Activated naive CD4-positive, alpha-beta T cell treated with anti-CD3 and anti-CD28 coated beads, Interleukin-2, amount 10 ng/mL, durations not matched to agents 7 days and 5 days (primary cell): ENCODE measurements at places on chromosomes 5 and 9.
A peak's percentile ranks its signal among the peaks of the same experiment; 100 is the strongest.

- H3K36me3 ChIP-seq, result no peaks in the 10 kb centered on the region
- H3K4me1 ChIP-seq, result peaks cover 11% of the 10 kb centered on the region
- no peak overlapping the region for H3K4me3 ChIP-seq
- no peak overlapping the region for H3K27ac ChIP-seq
Measured at GRCh38 chr9:121289772-121290370, 21.9 kb downstream of the GSN start.

DNA sequence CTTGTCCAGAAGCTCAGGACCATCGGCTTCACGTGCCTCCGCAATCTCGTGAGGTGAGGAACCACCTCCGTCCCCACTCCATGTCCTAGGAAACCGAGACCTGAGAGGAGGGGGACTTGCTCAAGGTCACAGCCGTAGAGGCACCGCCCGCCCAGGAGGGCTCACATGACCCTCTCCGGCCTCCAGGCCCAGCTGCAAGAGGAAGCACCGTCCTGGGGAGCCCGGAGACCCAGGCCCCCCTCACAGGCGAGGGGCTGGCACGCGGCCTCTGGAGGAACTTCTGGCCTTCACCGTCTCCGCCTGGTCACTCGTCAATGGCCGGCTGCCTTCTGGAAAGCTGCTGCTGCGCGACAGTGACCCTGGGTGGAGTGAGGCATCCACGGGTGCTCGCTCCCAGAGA, 24.2 kb downstream of the FAM78A start:
- peak overlapping the region; percentile 99 for H3K27ac ChIP-seq
- H3K27me3 ChIP-seq, result peaks cover 15% of the 10 kb centered on the region
- peaks cover 3% of the 10 kb centered on the region for H3K36me3 ChIP-seq

DNA sequence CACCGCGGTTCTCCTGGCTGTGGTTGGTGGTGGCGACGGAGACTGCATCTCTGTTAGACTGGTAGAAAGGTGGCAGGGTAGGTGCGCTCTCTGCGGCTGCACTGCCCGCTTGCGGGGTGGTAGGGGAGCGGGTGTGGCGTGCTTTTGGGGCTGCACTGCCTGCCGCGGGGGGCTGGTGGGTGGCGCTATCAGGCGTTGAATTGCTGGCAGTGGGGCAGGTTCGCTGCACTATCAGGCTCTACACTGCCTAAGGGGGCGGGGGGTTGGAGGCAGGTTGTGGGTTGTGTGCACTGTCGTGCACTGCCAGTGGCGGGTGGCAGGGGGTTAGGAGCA, 21.0 kb upstream of the TRIM52 start:
- H3K4me3 ChIP-seq, result no peak overlapping the region
- peaks cover 16% of the 10 kb centered on the region for H3K27me3 ChIP-seq
- no peak for DNase-seq
- H3K36me3 ChIP-seq, result no peaks in the 10 kb centered on the region

GRCh38 chr5:149632311-149633251, 51.3 kb downstream of the ARHGEF37 start:
- peaks cover 7% of the 10 kb centered on the region for H3K27me3 ChIP-seq
- H3K36me3 ChIP-seq, result no peaks in the 10 kb centered on the region
- no peak overlapping the region for H3K27ac ChIP-seq
- H3K4me3 ChIP-seq, result no peak overlapping the region

DNA sequence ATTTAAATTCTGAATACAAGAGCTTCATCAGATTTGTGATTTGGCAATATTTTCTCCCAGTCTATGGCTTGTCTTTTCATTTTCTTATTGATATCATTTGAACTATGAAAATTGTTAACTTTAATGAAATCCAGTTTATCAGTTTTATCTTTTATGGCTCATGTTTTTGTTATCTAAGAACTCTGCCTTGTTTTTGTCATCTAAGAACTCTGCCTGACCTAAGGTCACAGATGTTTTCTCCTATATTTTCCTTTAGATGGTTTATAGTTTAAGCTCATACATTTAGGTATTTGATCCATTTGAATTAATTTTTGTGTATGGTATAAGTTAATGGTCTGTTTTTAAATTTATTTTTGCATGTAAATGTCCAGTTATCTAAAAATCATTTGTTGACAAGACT, 52.9 kb downstream of the NIPBL start:
- peaks cover 18% of the 10 kb centered on the region for H3K36me3 ChIP-seq
- peaks cover 7% of the 10 kb centered on the region for H3K4me1 ChIP-seq
- no peaks in the 10 kb centered on the region for H3K27me3 ChIP-seq
- H3K4me3 ChIP-seq, result no peak overlapping the region
- H3K27ac ChIP-seq, result no peak overlapping the region

DNA sequence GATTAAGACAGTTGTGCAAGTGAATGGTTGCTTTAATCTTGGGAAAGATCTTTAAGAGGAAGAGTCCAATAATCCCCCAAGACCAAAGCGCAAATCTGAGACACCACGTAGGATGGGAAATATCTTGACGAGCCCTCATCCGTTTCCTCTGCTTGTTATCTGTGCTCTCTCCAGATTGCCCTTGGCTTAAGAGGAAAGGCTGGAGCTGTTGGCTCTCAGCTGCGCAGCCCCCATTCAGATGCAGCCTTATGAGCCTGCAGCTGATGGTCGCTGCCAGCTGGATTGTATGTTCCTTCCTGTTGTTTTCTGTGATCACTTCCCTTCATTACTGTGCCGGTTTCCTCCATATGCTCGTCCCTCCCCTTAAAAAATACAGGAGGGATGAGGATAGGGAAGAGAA, 47.7 kb downstream of the PWWP2A start:
- no peak for DNase-seq
- H3K27me3 ChIP-seq, result no peaks in the 10 kb centered on the region
- H3K36me3 ChIP-seq, result peaks cover 6% of the 10 kb centered on the region
- H3K4me1 ChIP-seq, result no peaks in the 10 kb centered on the region
- H3K4me3 ChIP-seq, result no peak overlapping the region

DNA sequence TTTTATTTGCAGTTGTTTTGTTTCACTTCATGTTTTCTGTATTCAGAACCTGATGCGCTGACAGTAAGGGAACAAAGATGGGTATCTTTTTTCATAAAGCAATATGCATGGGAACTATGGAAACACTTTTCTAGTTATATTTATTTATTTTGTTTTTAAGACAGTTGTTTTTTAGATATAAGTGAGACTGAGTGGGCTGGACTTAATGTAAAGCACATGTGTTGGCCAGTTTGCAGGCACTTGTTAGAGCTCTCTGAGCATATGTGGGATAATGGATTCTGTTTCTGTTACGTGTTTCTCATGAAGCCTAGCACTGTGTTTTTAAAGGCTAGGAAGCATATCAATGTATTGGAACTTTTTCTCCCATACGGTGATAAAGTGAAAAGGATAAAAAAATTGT, 164.1 kb downstream of the PRR16 start:
- no peaks in the 10 kb centered on the region for H3K36me3 ChIP-seq
- no peaks in the 10 kb centered on the region for H3K27me3 ChIP-seq
- no peak overlapping the region for H3K4me3 ChIP-seq
- no peak for DNase-seq
- no peak overlapping the region for H3K27ac ChIP-seq
- H3K4me1 ChIP-seq, result no peaks in the 10 kb centered on the region

DNA sequence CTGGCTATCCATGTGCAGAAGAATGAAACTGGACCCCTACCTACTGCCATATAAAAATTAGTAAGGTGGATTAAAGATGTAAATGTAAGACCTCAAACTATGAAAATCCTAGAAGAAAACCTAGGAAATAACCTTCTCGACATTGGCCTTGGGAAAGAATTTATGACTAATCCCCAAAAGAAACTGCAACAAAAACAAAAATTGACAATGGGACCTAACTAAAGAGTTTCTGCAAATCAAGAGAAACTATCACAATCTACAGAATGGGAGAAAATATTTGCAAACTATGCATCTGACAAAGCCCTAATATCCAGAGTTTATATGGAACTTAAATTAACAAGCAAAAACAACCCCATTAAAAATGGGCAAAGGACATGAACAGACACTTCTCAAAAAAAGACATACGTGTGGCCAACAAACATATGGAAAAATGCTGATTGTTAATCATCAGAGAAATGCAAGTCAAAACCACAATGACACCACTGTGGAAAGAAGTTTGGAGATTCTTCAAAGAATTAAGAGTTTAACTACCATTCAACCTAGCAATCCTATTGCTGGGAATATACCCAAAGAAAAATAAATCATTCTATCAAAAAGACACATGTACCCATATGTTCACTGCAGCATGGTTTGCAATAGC, 98.5 kb downstream of the NR3C1 start:
- peaks cover 70% of the 10 kb centered on the region for H3K36me3 ChIP-seq
- no peaks in the 10 kb centered on the region for H3K4me1 ChIP-seq
- no peaks in the 10 kb centered on the region for H3K27me3 ChIP-seq

GRCh38 chr5:1343931-1344901, 683 bp downstream of the CLPTM1L start:
- peaks cover 24% of the 10 kb centered on the region for H3K36me3 ChIP-seq
- no peaks in the 10 kb centered on the region for H3K27me3 ChIP-seq
- peak overlapping the region; percentile 81 for H3K27ac ChIP-seq
- peak overlapping the region; percentile 88 for H3K4me3 ChIP-seq

- no peaks in the 10 kb centered on the region for H3K36me3 ChIP-seq
- peaks cover 2% of the 10 kb centered on the region for H3K4me1 ChIP-seq
- no peak overlapping the region for H3K27ac ChIP-seq
- H3K4me3 ChIP-seq, result no peak overlapping the region
- no peak for DNase-seq
Measured at GRCh38 chr5:67536866-67537265, 340.3 kb upstream of the CD180 start.

DNA sequence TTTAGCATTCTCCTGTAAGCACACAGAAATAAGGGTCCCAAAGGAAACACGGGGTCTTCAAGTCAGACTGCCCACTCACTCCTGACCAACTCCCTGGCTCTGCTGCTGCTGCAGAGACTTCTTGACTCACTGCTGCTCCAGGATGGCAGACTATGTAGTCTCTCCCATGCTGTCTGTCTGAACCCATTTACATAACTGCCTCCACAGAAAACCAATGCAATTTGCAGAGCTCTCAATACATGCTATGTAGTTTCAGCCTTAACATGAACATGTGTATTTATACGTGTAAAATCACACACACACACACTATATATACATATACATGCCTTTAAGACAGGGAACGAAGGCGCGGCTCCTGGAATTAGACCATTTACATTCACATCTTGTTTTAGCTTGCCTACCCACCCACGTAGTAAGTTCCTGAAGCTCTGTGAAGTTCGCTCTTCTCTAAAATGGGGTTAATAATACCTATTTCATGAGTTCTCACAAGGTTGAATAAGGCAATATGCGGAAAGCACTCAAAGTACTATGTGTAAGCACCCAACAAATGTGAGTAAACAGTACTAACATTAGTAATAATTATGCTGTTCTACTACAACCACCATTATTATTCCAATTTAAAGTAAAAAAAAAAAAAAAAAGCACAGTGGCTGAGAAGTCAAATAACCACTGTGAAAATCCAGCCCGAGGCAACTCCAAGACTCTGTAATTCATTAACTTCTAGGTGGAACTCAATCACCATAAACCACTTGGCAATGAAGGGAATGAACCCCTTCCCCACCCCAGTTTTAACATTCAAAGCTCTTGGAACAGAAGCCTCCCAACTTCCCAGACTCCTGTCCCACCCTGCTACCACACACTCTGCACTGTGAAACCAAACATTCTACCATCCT, 31.8 kb downstream of the PRELID2 start:
- H3K4me1 ChIP-seq, result no peaks in the 10 kb centered on the region
- no peak overlapping the region for H3K27ac ChIP-seq
- H3K4me3 ChIP-seq, result no peak overlapping the region
- no peak for DNase-seq

DNA sequence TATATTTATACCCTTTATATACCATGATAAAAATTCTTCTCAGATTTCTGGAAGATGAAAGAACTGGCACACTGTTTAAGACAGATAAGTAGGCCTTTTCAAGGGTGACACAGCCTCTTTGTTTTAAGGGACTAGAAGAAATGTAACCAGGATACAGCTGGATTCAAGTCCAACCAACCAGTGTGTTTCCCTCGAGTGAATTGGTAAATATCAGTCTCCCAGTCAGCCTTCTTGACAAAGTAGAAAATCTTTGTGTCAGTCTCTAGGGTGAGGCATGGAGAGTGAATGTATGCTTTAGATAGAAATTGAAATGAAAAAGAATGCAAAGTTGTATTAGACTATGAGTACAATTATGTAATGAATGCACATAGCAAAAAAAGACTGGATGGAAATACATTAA, 119.1 kb downstream of the ZDHHC21 start:
- DNase-seq, result no peak
- H3K4me3 ChIP-seq, result no peak overlapping the region
- no peaks in the 10 kb centered on the region for H3K4me1 ChIP-seq

- H3K36me3 ChIP-seq, result no peaks in the 10 kb centered on the region
- no peaks in the 10 kb centered on the region for H3K27me3 ChIP-seq
- DNase-seq, result no peak
- no peak overlapping the region for H3K27ac ChIP-seq
Measured at GRCh38 chr5:41338136-41338675, 124.9 kb upstream of the C6 start.

GRCh38 chr9:69181908-69182353, 7.9 kb downstream of the TJP2 start:
- no peak overlapping the region for H3K4me3 ChIP-seq
- peaks cover 9% of the 10 kb centered on the region for H3K36me3 ChIP-seq
- no peak overlapping the region for H3K27ac ChIP-seq
- peaks cover 52% of the 10 kb centered on the region for H3K4me1 ChIP-seq

GRCh38 chr5:178182158-178182876, 4.9 kb downstream of the GMCL2 start:
- peak overlapping the region; percentile 22 for H3K27ac ChIP-seq
- H3K36me3 ChIP-seq, result no peaks in the 10 kb centered on the region
- no peak overlapping the region for H3K4me3 ChIP-seq
- no peak for DNase-seq

DNA sequence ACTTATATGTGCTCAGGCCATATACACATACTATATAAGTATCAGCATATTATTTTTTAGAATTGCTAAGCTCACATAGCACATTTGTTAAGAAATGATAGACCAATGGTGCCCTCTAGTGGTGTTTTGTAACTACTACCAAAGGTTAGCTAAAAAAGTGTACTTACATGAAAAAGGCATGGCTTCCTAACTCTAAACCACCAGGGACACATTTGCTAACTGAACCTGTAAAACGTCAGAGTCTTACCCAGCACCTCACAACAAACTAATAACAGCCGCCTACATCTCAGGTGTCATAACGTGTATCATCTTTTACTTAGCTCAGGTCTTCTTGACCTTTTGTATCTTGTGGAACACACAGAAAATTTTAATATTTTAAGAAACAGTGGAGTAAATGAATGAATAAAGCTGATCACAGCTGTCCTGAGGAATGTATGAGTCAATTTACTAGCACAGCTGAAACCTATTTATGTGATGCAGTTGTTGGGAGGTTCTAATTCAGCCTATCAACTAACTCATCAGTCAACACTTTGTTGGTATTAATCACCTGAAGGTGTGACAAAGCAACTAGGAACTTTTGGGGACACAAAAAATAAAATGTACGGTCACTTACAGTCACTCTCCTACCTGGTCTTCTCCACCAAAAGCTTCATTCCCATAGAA, 72.9 kb downstream of the BAAT start:
- no peak for DNase-seq
- H3K4me1 ChIP-seq, result no peaks in the 10 kb centered on the region
- no peak overlapping the region for H3K27ac ChIP-seq
- no peak overlapping the region for H3K4me3 ChIP-seq

- H3K4me1 ChIP-seq, result peaks cover 11% of the 10 kb centered on the region
- H3K27ac ChIP-seq, result no peak overlapping the region
- peaks cover 27% of the 10 kb centered on the region for H3K36me3 ChIP-seq
- peaks cover 14% of the 10 kb centered on the region for H3K27me3 ChIP-seq
- H3K4me3 ChIP-seq, result no peak overlapping the region
Measured at GRCh38 chr5:171415115-171415730, 4.2 kb upstream of the FGF18 start.
